Lower lobe of right lung (tissue), 2 donors: ENCODE measurements at places on chromosomes 16 and 17. TPM values are rescaled to one million over a fixed set of nuclear protein-coding genes. Genes with fewer than 3 reads are reported as not detected.

GRCh38 chr16:27335349-27336053 is 21.7 kb downstream of the IL4R start:
- peaks cover 85% of the 10 kb centered on the region for H3K36me3 ChIP-seq
- no peak overlapping the region for H3K4me3 ChIP-seq
- H3K27ac ChIP-seq: no peak overlapping the region

- no peak for DNase-seq
- H3K36me3 ChIP-seq: no peaks in the 10 kb centered on the region
- H3K27ac ChIP-seq: no peak overlapping the region
- no peak overlapping the region for H3K4me3 ChIP-seq
These were observed 130.8 kb downstream of the XYLT1 start for GRCh38 chr16:17339764-17340541.

- H3K4me1 ChIP-seq: no peaks in the 10 kb centered on the region
- H3K27me3 ChIP-seq: no peaks in the 10 kb centered on the region
- H3K36me3 ChIP-seq: no peaks in the 10 kb centered on the region
- no peak for DNase-seq
These were observed 212.8 kb downstream of the ZFHX3 start for GRCh38 chr16:72835086-72835485.

DNA sequence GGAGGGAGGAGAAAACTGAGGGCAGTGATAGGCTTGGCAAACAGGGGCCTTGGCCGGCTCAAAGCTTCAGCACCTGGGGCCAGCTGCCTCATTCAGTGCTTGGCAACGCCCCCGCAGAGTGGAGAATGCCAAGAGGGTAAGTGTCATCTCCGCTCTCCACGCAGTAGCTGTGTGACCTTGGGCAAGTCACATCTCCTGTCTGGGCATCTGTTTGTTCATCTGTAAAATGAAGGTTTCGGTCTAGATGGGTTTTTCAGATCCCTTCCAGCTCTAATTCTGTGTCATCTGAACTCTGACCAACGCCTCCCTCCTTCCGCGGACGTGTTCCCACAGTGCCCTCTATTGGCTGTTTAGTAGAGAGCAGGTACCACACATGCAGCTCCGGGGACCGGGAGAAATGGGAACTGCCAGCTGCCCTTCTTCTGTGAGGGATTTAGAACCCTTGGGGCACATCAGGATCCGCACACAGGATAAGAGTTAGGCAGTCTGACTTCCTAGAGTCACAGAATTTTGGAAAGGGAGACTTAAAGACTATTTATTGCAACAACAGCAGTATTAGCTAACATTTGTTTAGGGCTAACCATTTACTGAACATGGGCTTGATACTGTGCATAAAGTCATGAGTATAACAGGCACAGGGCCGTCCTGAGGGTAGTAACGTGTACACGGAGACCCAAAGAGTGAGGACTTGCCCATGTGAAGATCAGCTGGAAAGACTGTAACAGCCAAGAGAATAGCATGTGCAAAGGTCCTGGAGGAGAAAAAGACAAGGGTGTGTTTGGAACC is 26.8 kb downstream of the GP2 start:
- H3K4me1 ChIP-seq: no peaks in the 10 kb centered on the region
- no peak overlapping the region for H3K27ac ChIP-seq

DNA sequence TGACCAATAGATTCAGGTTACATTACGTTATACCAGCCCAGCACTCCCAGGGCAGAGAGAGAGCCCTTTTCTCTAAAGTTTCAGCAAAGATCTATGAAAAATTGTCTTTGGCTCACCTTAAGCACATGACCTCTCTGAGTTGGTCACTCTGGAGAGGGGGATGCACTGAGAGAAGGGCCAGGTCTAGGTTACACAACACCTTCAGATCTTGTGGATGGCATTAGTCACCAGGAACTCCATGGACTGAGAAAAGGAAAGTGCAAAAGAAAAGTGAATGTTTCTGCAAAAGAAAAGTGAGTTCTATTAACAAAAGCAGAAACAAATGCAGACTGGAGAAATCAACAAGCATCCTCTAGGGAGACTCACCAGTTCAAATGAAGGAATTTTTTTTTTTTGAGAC is 253.3 kb upstream of the SALL1 start:
- no peaks in the 10 kb centered on the region for H3K4me1 ChIP-seq
- H3K36me3 ChIP-seq: no peaks in the 10 kb centered on the region

DNA sequence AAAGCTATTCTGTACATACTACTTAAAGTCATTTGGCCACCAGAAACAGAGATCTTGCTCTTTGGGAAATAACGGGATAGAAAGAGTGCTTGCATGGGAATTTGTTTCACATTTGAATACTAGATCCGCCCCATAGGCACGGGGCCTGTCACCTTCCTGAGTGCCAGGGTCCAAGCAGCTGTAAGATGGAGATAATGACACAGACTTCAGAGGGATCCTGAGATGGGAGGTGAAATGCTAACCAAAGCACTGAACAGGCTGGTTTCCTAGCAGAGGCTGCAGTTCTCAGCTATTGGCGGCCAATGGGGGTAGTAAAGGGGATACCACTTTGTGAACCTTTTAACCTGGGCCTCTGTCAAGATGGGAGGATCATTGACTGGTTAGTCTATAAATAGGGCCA is 225.4 kb downstream of the IRF8 start:
- H3K4me1 ChIP-seq: no peaks in the 10 kb centered on the region
- peaks cover 9% of the 10 kb centered on the region for H3K27me3 ChIP-seq
- no peak overlapping the region for H3K4me3 ChIP-seq

GRCh38 chr16:51509336-51509735 is 358.3 kb upstream of the SALL1 start:
- no peaks in the 10 kb centered on the region for H3K27me3 ChIP-seq
- H3K36me3 ChIP-seq: no peaks in the 10 kb centered on the region
- H3K27ac ChIP-seq: no peak overlapping the region
- no peaks in the 10 kb centered on the region for H3K4me1 ChIP-seq
- no peak overlapping the region for H3K4me3 ChIP-seq

DNA sequence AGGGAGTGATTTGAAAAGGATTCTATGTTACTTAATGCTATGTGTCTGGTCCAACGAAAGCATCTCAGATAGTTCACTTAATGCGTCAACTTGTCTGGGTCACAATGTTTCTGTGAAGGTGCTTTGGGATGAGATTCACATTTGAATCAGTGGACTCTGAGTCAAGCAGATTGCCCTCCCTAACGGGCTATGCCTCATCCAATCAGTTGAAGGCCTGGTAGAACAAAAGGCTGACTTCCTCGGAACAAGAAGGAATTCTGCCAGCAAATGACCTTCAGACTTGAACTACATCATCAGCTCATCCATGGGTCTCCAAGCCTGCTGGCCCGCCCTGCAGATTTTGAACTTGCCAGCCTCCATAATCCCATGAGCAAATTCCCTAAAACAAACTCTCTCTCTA is 15.2 kb downstream of the EMP2 start:
- H3K4me3 ChIP-seq: no peak overlapping the region
- peaks cover 17% of the 10 kb centered on the region for H3K36me3 ChIP-seq
- peak overlapping the region; percentile 57 for H3K27ac ChIP-seq
- peaks cover 70% of the 10 kb centered on the region for H3K4me1 ChIP-seq
- no peak for DNase-seq

GRCh38 chr16:79218351-79218750 is 382.2 kb downstream of the MAF start:
- no peaks in the 10 kb centered on the region for H3K4me1 ChIP-seq
- no peaks in the 10 kb centered on the region for H3K36me3 ChIP-seq
- no peaks in the 10 kb centered on the region for H3K27me3 ChIP-seq
- H3K27ac ChIP-seq: no peak overlapping the region
- no peak for DNase-seq

DNA sequence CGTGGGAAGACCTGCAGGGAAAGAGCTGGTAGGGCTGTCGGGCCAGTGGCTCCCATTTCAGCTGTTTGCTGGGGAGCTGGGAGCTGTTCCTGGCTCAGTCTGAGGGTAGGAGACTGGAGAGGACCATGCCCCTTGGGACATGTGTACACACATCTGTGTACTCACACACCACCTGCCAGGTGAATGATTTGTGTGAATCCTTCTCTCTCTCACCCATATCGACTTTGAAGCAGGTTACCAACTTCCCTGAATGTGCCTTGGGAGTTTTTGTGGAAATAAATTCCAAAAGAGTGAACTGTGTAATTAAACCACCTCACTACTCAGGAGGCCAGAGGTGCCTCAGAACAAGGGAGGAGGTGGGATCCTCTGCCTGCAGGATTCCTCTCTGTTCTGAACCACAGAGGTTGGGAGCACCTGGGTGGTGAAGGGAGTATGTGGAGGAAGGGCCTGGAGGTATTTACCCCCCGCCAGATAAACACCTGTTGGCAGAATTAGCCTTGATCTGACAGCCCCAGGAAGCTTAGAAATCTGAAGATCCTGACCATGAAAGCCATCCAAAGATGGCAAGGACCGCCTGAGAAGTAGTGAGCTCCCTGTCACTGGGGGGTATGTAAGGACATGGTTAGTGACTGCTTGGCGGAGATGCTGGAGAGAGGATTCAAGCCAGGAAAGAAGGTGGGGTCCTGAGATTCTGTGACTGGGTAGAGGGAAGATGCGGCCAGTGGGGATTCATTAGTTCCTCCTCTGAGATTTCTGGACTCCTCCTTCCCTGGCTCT is 3.3 kb downstream of the ABCC3 start:
- no peak for DNase-seq
- H3K36me3 ChIP-seq: no peaks in the 10 kb centered on the region
- H3K27ac ChIP-seq: peak overlapping the region; percentile 48
- peaks cover 66% of the 10 kb centered on the region for H3K4me1 ChIP-seq
- H3K27me3 ChIP-seq: peaks cover 16% of the 10 kb centered on the region
- H3K4me3 ChIP-seq: no peak overlapping the region

- no peak for DNase-seq
- H3K36me3 ChIP-seq: no peaks in the 10 kb centered on the region
- no peak overlapping the region for H3K4me3 ChIP-seq
- H3K4me1 ChIP-seq: no peaks in the 10 kb centered on the region
These were observed 32.7 kb downstream of the ITGB3 start for GRCh38 chr17:47286198-47286914.

DNA sequence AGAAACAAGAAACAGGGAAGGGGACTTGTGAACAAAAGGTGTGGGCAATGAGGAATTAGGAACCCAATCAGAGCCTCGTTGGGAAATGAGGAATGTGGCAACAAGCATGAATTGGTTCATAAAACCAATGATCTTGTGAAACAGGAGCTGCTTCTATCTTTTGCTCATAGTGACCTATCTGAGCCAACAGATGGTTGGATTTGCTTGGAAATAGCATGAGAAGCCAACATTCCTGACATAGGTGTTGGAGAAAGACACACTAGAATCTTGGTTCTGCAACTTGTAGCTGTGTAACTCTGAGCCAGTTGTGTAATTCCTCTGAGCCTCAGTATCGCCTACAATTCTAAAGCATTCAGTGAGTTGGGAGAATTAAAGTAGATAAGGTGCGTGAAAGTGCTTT is 251.9 kb upstream of the AXIN2 start:
- no peaks in the 10 kb centered on the region for H3K36me3 ChIP-seq
- DNase-seq: no peak
- no peak overlapping the region for H3K4me3 ChIP-seq
- H3K27me3 ChIP-seq: no peaks in the 10 kb centered on the region

DNA sequence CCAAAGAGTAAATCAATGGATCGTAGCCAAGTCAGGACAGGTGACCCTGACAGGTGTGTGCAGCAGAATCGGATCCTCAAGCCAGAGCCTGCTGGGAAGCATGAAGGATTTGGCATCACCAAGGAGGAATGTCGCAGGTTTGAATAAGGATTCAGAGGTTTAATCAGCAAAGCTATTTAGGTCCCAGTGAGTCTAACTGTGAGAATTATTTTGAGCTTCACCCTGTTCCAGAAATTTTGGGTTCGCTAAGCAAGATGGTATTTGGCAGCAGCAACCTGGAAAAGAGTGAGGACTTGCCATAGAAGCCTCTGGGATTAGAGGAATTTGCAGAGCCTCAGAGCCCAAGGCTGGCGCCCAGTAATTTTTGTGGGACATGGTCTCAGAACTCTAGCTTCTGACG is 173.0 kb downstream of the CCDC182 start:
- no peaks in the 10 kb centered on the region for H3K4me1 ChIP-seq
- no peak for DNase-seq
- no peak overlapping the region for H3K4me3 ChIP-seq
- H3K27me3 ChIP-seq: no peaks in the 10 kb centered on the region
- H3K36me3 ChIP-seq: no peaks in the 10 kb centered on the region

DNA sequence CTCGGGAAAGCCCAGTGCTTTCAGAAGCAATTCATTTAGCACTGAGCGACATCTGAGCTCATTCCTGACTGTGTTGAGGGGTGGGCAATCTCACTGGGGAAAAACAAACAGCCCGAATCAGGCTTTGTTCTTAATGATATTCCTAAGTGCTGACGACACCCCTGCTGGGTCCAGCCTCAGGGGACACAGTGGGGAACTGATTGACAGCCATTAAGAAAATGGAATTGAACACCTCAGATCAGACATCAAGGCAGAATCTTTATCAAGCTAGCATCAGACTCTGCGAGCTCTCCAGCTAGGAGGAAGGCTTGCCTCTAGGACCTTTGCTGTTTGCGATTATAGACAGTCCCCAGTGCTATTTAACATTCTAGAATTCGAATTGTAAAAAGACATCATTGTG is 22.5 kb upstream of the LYRM9 start:
- no peak overlapping the region for H3K27ac ChIP-seq
- DNase-seq: no peak
- H3K36me3 ChIP-seq: no peaks in the 10 kb centered on the region
- no peaks in the 10 kb centered on the region for H3K4me1 ChIP-seq
- H3K4me3 ChIP-seq: no peak overlapping the region
- H3K27me3 ChIP-seq: no peaks in the 10 kb centered on the region

DNA sequence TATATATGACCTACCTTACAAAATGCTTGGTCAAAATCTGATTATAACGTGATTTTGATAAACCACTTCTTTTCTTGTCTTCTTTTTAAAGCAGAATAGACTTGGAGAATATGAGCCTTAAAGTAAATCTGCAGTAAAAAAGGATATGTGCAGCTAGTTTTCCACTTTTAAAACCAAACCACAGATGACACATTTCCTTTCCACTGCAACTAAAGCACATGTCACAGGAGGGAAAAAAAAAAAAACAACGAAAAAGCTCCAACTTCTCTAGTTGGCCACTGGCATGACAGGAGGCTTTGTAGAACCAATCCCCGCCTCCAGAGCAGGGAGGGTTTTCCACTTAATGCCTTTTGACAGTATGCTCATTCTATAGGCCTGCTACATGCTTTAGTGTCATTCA is at the start of gene EVI2A:
TSS of gene EVI2A (minus strand) at position 142 of the 400 bp plus-strand sequence. CDS start 2,609 bp downstream, outside the sequence.
- no peaks in the 10 kb centered on the region for H3K27me3 ChIP-seq
- peak within 1 kb of the TSS; percentile 77 for H3K27ac ChIP-seq
- H3K4me1 ChIP-seq: peaks cover 11% of the 10 kb centered on the region
- peaks cover 8% of the 10 kb centered on the region for H3K36me3 ChIP-seq
- H3K4me3 ChIP-seq: peak within 1 kb of the TSS; percentile 45
- peak; percentile 57 for DNase-seq

- H3K4me1 ChIP-seq: peaks cover 63% of the 10 kb centered on the region
- H3K27ac ChIP-seq: peak overlapping the region; percentile 94
- peak overlapping the region; percentile 84 for H3K4me3 ChIP-seq
- DNase-seq: peak; percentile 74
- no peaks in the 10 kb centered on the region for H3K36me3 ChIP-seq
These were observed 775 bp downstream of the CYTH1 start for GRCh38 chr17:78781104-78781892.

CES4A gene
- 14.8 TPM for total RNA-seq

CD300LG gene
- total RNA-seq: 5.7 TPM

SLFN14 gene
- total RNA-seq: 0.59 TPM

KRT12 gene
- total RNA-seq: not detected

CRISPLD2 gene
- total RNA-seq: 34.9 TPM

KRTAP17-1 gene
- total RNA-seq: not detected
